Activated CD4-positive, alpha-beta T cell treated with anti-CD3 and anti-CD28 coated beads, Interleukin-2, amount 50 U/mL, for 48 hours (primary cell): ENCODE measurements at places on chromosomes 16 and 17.

DNA sequence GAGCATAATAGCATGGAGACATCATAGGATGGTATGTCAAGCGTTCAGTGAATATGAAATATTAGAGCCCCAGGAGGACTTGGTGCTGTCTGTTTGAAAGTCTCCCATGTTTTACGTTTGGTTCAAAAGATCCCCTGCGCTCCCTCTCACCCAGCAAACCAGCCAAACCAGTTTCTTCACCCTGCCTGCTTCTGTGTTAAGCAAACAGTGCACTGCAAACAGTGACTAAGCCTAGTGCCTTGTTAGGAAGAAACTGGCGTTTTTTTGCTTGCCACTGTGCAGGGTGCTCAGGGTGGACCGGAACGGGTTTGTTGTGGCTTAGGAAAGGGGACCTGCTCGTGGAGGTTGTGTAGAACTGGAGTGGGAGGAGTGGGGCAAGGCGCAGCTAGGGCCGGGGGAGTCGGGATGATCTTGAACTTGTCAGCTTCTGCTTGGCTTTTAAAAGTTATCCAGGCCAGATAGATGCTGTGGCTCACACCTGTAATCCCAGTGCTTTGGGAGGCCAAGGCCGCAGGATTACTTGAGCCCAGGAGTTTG lies 7.7 kb downstream of the CDH1 start:
- DNase-seq, result no peak

DNA sequence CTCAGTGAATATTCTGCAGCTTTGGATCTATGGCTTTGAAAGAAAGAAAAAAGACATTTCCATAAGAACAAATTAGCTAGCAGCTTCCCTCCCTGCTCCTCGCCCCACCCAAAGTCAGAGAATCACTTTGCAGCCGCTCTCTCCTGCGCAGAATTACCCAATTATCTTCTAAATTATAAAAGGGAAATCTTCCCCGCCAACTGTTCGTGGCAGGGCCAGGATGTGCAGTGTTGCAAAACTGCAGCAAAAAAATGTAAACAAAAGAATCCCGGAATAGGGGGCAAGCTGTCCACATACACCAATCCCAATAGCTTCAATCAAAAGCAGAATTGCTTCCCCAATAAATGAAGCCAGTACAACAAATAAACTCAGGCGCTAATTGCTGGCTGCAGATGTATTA lies 510.6 kb downstream of the RBFOX1 start:
- no peak for DNase-seq

- DNase-seq, result no peak
Observed at GRCh38 chr17:19651451-19652238, 3.1 kb downstream of the ALDH3A2 start.

- DNase-seq, result no peak
Observed at GRCh38 chr17:82815790-82816305, 24.0 kb downstream of the ZNF750 start.

GRCh38 chr17:13426991-13427390 lies 174.7 kb downstream of the HS3ST3A1 start:
- no peak for DNase-seq
